ENCODE measurements at places on chromosomes 12 and 14.

GRCh38 chr12:116545936-116546335 is 13.2 kb upstream of the MAP1LC3B2 start:
- no peak for DNase-seq

GRCh38 chr12:78938341-78939084 is 73.9 kb downstream of the SYT1 start:
- no peak for DNase-seq

- no peak for DNase-seq
Observed at GRCh38 chr12:79296871-79297270, 393.9 kb downstream of the PAWR start.

DNA sequence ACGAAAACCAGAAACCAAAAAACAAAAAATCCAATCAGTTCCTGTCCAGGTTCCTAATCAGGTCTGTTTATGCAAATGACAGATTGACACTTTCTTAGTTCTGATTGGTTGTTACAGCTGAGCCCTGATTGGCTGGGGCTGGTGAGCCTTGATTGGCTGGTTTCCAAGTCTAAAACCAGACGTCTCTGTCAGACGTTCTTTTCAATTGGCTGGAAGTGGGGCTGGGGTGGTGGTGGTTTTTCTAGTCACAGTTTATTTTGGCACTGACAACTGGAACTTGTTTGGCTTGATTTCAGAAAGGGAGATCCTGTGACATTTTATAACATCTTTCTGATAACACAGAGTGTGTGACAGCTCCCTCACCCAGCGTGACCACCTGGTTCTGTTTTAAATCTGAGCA is 36.1 kb upstream of the PRICKLE1 start:
- DNase-seq = no peak

GRCh38 chr14:78245238-78245637 is 75.1 kb downstream of the NRXN3 start:
- no peak for DNase-seq

DNA sequence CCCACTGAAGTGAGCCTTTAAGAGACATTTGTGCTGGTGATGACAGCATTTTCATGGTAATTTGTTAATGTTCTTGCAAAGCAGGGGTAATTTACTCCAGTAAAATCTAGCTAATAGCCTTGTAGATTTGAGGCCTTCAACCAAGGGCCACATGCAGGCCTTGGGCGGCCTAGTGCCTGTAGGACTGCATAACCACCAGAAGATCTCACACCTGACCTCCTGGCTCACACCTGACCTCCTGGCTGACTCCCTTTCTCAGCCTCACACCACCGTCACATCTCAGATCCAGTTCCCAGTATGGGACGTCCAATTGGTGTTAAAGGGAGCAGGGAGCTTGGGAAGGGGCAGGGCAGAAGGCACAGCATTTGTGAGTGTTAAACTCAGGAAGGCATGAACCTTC is 26.9 kb downstream of the C12orf42 start:
- no peak for DNase-seq

DNA sequence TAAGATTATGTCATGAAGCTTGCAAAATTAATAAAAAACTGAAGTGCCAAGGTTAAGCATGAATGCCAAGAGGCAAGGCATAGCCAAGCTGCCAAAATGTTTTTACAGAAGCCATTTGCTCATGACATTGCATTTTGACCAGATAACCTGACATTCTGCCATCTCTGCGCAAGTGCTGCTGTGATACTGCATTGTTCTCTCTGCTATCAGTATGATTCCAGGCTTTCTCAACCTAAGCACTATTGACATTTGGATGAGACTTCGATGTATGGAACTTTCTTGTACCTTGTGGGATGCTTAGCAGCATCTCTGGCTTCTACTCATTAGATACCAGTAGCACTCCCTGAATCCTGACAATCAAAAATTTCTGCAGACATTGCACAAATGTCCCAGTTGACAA is 139.2 kb downstream of the RASSF9 start:
- DNase-seq = no peak

GRCh38 chr14:42299692-42300091 is 693.0 kb downstream of the LRFN5 start:
- no peak for DNase-seq

DNA sequence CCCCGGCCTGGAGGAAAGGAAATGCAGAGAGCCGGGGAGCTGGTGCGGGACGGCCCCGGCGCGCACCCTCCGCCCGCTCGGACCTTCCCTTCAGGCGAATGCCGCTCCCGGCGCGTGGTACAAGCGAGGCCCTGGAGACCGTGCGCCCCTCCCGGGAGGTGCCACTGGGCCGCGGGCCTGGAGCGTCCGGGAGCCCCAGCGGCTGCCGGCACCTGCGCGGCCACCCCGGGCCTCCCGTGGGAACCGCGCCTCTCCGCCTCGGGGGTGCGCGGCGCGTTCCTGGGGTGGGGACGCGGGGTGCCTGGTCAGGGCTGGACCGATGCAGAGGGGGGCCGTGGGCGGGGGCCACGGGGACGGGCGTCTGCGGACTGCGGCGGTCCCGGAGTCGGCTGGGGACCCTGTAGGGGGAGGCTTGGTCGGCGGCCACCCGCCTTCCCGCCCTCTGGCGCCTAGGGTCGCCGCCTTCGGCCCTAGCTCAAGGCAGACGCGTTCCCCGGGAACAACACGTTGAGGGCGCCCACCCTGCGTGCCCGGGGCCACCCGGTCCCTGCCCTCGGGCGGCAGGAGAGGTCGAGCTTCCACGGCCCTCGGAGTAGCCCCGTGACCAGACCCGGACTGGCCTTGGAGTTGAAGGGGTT is 599 bp downstream of the PAPLN start:
- DNase-seq = no peak

DNA sequence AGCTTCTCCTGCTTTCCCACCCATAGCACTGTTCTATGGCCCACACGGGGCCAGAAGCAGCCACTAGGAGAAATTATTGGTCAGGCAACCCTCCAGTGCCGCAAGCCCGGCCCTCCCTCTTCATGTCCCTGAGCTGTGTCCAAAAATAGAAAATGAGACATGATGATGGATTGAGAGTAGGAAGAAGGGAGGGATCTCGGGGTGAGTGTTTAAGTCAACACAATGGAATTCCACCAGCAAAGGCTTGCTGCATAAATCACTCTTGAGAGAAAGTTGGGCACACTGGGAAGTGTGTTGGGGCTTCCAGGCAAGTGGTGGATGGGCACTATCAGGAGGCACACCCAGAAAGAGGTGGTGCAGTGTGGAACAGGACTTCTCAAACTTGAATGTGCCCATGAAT is 94.2 kb downstream of the LLPH start:
- no peak for DNase-seq

GRCh38 chr12:30934811-30935210 is 8.3 kb downstream of the TSPAN11 start:
- no peak for DNase-seq

DNA sequence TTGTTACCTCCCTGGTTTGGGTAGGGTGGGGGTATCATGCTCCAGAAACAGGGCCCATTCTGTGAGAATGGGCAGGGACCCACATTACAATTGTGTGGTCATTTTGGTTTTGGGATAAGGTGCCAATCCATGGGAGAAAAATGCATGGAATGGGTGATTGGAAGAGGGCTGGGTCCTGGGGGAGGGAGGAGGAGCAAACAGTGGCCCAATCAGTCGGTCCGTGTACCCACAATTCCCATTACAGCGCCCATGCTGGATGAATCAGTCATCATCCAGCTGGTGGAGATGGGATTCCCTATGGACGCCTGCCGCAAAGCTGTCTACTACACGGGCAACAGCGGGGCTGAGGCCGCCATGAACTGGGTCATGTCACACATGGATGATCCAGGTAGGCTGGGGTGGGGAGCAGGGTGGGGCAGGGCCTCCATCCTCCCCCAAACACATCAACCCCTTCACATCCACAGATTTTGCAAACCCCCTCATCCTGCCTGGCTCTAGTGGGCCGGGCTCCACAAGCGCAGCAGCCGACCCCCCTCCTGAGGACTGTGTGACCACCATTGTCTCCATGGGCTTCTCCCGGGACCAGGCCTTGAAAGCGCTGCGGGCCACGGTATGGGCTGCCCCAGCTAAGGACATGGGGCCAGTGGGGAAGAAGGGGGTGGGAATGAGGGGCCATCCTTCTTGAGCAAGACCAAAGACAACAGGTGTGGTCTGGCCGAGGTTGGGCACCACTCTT is 3.6 kb upstream of the TPI1 start:
- DNase-seq = no peak

DNA sequence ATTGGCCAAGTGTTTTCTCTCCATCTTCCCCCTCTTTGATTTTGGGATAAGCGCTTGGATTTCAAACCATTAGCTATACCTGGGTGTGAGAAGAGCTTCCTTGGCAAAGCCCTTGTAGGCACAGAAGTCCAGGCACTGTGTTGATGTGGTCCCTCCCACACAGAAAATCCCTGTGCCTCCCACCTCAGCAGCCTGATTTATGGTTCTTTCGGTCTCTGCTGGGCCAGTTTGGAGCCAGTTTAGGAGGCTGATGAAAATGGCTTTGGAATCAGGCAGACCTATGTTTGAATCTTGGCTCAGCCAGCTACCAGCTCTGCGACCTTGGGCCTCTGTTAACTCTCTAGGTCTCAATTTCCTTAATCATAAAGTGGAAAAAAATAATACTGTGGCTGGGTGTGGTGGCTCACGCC is 9.6 kb upstream of the IFT81 start:
- DNase-seq = no peak

GRCh38 chr12:106743270-106743988 is 31.1 kb upstream of the RIC8B start:
- DNase-seq = no peak

- no peak for DNase-seq
Observed at GRCh38 chr12:2083008-2083407, 30.2 kb downstream of the CACNA1C start.

GRCh38 chr14:72889366-72889765 is 4.5 kb downstream of the DPF3 start:
- DNase-seq = no peak

GRCh38 chr14:80958226-80958625 is 2.8 kb downstream of the TSHR start:
- DNase-seq = no peak

DNA sequence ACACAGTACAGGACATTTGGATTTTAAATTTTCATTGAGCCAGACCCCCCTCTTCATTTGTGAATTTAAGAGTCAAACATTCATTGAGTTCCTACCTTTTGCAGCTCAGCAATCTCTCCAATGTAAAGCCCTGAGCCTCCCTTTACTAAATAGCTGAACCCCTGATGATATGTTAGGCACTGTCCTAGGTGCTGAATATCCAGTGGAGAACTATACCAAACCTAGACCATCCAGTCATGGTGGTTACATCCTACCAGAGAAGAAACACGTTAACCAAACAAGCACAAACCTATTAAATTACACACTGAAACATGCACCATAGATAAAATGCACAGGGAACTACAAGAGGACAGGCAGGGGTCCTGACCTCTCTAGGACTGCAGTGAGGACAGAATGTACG is 1585.3 kb upstream of the TMEM132C start:
- no peak for DNase-seq

DNA sequence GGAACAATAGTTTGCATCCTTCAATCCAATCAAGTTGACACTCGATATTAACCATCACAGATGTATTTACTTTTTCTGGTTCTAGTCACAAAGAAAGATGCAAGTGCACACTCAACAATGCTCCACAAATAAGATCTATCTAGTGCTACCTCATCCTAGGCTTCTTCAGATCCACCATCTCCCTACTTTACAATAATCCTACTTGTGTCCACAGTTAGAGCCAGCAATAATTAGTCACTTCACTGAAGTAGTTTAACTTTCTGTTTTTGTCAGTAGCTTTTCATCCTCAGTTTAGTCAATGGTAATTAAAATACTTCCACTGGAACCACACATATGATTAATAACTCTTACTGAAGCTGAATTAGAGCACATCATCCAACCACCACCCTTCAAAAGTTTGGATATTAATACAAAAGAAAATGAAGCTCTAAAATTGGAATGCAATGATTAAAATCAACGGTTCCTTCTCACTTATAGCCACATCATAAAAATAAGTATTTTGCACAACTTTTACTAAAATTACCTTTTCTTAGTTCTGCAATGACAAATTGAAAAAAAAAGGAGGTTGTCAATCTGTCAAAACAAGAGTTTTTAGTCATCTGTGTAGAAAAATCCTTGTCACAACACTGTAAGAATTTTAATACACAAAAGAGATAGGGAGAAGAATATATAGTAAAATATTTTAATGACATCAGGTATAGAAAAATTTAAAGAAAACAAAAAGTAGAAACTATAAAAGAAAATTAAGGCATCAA is 28.2 kb upstream of the SNRPF start:
- DNase-seq = no peak

DNA sequence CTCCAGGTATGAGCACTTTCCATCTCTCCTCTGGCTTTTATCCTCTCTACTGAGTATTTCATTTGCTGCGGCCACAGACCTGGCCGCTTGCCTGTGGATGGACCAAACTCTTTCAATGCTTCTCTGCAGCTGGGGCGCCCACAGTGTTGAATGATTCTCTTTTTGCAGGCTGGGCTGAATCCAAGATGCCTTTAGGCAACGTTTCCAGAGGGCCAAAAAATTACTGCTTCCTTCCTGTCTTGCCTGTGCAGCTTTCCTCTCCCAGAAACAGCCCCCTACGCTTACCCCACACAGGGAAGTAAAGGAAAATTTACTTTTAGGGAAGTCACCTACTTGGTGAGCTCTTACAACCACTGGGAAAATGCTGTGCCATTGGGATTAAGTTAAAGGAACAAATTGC is 55.6 kb upstream of the JDP2 start:
- DNase-seq = peak; percentile 75

- no peak for DNase-seq
Observed at GRCh38 chr14:95758331-95758730, 44.4 kb upstream of the TCL1A start.

DNA sequence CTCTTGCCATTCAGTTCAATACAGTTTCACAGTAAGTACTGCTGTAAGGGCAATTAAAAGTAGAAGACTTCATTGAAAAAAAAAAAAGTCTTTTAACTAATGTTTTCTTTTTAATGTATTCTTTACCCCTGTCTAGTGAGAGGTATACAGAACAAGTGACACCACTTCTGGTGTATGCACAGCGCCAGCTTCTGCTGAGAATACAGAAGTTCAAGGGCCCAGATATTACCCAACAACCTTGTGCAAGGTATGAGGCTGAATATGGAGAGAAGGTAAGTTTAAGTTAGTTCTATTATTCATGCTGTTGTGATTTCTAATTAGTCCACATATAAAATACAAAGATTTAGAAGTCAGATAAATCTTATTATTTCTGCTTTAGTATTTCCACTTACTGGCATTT is 168.7 kb downstream of the CFAP54 start:
- no peak for DNase-seq

GRCh38 chr12:72586456-72586855 is 314.3 kb downstream of the TRHDE start:
- DNase-seq = no peak

DNA sequence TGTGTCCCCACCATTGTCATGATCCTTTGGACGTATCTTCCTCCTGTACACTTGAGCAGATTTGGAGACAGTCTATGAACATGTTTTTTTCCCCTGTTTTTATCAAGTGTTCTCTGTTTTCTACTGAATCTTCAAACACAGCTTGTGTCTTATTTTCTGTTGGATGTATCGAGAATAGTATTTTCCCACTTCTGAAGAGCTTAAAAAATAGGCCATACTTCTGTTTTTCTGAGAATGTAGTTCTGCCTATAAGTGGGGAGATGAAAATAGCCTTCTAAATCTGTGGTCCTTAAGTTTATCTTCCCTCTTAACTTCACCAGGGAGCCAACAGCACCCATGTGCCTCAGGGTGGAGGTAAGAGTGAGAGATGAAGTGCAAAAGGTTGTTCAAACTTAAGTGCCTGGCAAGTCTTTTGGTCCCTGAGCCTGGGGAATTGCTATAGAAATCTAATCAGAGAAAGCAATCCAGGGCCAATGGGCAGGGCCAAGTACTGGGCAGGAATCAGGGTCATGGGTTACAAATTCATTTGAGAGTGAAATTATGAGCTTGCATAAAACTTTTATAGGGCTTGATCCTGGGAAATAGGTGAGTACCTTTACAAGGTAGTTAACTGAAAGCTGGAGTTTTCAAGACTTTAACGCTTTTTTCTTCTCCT is 58.9 kb downstream of the ARF6 start:
- DNase-seq = no peak
